Right renal cortex interstitium (tissue), 3 donors: ENCODE measurements at places on chromosomes 13 and 19. TPM values are rescaled to one million over a fixed set of nuclear protein-coding genes. Genes with fewer than 3 reads are reported as not detected.

The ZNF582 gene
- polyA plus RNA-seq, result 11.5 TPM

The C3 gene
- polyA plus RNA-seq, result 17.4 TPM

DNA sequence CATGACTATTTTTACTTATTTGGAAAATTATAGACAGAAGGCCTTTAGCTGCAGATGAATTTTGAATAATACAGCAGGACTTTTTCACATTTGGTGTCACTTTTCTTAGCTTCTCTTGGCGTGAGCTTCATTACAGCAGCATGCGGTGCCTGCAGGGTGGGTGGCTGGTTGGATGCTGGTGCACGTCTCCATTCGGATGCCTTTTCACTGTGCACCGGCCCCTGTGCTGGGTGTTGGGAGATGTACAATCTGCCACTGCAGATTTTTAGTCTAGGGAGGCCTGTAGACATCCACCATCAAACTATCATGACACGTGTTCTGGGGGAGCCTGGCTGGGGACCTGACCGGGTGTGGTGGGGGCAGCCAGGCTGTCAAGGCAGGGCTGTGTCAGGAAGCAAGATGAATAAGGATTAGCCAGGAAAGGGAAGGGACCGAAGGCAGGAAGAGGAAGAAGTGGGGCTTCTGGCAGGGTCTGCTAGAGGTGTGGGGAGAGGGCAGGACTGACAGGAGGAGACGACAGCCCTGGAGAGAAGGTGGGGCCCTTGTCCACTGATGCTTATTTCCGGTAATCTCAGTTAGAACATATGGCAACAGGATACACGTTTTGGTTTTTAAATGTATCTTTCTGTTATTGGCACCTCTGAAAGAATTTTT is 88.8 kb downstream of the ARHGEF7 start:
- no peak for DNase-seq

The PLPPR3 gene
- 11.1 TPM for polyA plus RNA-seq

DNA sequence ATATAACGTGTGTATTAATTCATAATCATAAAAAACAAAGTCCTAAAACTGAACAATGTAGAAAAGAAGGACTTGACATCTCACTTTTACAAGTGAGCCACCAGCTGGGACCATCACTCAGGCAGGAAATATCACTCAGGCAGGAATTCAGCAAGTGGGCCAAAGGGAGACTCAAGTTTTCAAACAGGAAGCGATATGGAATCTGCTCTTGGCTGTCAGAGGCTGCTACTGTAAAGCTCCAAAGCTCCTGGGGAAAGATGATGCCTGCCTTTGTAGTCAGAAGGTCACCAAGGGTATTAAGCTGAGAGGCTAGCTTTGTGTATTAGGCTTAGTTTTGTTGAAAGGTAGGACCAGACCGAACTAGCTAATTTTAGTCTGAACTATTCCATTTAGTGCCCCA is 5.5 kb upstream of the AKAP11 start:
- no peak for DNase-seq

The TBC1D17 gene
- polyA plus RNA-seq, result 37.2 TPM

DNA sequence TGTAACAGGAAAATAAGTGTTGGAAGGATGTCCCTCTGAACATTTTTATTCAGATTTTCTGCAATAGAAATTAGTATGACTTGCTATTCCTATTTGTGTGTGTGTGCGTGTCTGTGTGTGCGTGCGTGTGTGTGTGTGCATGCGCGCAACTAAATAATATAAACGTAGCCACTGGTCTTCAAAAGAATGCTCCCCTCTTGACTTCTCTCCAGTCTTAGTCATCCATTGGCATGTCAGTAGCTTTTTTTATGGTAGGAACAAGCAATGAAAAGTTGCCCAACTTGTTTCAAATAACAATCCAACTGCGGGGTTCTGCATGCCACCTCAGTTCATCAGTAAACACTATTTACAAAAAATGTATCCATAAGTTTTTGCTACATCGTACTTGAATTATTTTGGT is 249.6 kb downstream of the GPC6 start:
- DNase-seq, result no peak

DNA sequence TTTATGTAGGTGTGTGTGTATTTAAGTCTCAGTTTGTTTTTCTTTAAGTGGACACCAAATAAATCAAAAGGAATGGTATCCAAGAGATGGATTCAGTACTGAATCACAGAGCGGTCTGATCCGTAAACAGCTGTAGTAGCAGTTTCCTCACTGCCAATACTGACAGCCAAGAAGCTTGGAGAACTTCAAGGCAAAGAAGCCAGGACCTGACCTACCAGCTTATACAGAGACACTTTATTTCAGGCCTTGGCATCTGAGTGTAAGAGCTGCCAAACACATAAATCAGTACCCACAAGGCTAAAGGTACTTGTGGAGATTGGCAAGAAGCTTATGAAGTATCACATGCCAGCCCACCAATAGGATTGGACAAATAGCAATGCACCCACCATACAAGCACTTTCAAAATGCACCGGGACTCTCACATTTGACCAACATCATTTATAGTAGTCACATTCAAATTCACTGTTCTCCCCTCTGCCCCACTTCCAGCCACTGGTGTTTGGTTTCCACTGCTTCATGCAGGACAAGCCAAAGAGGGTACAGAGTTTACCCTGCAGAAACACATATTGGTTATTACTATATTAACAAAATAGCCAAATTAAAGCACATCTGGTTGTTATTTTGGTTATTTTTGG is 357.9 kb downstream of the KLF12 start:
- no peak for DNase-seq

DNA sequence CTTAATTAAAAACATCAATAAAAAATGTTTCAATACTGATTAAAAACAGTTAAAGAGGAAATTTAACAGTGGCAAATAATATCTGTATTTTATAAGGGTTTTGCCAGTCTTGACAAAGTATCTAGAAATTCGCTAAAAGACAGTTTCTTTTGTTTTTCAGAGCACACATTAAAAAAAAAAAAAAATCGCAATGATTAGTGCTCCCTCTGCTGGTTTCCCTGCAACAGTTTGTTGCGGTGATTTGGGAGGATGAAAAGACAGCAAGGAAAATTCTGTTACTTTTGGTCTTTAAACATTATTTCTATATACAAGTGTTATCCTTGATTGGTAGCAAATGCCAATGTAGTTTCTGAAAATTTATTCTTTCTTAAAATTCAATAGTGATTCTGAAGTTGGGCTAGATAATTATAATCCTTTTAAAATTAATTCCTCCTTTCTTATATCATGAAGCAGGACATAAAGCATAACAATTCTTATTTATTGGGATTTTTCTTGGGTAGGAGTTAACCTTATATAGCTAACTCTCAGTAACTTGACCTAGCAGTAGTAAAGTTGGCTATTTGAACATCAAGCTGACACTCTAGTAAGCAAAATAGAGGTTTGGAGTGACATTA is 23.1 kb upstream of the SPRY2 start:
- no peak for DNase-seq

GRCh38 chr13:97266332-97266731 is 44.2 kb downstream of the MBNL2 start:
- DNase-seq, result no peak

GRCh38 chr19:50244695-50245094 is 41.3 kb downstream of the MYH14 start:
- no peak for DNase-seq

DNA sequence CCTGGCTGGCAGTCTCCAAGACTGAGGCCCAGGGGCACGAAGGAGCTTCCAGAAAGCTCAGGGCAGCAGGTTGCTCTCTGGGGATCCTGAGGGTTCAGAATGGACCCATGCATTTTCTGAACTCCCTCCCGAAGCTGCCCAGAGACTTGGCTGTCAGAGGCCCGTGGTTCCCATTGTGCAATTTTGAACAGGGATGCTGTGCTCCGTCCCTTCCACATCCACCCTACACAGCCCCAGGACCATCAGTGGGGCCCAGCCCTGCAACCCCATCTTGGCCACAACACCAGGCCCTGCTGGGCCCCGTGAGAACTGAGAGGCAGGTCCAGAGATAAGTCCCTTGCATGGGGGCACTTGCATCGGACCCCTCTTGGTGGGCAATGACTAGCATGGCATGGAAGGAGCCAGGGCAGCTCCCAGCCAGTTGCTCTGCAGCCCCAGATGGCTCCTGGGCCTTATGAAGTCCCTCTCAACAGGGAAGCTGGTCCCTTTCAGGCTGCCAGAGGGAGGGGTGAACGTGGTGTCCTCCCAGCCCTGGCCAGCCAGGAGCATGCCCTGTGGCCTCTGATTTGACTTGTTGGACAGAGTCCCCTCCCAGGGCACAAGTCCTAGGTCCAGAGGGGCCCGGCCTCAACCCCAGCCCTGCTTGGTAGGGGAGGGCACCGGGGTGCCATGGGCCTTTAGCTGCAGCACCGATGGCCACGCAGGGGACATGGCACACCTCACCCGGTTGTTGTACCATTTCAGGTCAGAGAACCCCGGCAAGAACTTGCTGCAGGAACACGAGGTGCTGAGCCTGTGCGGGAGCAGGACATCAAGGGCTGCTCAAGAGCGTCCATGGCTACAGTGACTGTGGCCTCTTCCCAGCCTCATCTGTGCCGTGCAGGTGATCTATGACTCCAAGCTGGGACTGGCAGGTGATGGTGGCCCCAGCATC is 17.3 kb upstream of the ZNF14 start:
- DNase-seq, result no peak

The ZNF112 gene
- 14.3 TPM for polyA plus RNA-seq

- DNase-seq, result no peak
Measured at GRCh38 chr13:97979051-97979450, 25.6 kb downstream of the IPO5 start.

The PABPC3 gene
- 1.1 TPM for polyA plus RNA-seq

DNA sequence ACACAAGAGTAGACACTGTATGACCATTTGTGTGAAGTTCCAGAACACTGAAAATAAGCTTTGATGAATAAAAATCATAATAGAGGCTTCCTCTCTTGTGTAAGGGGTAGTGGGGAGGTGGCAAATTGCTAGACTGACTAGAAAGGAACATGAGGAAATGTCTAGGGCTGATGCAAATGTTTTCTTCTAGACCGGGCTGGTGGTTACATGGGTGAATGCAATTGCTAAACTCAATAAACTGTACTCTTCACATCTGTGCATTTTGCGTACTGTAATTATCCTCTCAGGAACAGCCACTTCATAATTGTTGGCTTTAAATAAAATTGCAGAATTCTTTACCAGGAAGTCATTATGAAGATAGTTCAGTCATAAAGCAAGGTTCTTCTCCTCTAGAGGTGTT is 5.2 kb upstream of the KBTBD7 start:
- DNase-seq, result no peak

DNA sequence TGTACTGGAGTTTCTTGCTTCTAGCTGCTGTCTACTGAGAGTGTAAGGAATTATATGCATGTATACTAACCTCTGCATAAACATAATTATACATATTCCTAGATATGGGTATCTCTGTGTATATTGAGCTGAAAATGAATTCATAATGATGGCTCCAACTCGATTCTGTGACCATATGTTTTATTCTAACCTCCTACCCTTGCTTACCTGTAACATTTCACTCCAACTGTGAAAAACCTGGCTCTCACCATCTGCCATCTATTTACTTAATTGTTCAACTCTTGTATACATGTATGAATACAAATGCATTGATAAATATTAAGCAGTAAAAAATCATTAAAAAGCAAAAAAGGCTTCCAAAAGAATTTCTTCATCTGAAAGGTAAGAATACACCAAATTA is 1729.5 kb upstream of the SPRY2 start:
- no peak for DNase-seq

DNA sequence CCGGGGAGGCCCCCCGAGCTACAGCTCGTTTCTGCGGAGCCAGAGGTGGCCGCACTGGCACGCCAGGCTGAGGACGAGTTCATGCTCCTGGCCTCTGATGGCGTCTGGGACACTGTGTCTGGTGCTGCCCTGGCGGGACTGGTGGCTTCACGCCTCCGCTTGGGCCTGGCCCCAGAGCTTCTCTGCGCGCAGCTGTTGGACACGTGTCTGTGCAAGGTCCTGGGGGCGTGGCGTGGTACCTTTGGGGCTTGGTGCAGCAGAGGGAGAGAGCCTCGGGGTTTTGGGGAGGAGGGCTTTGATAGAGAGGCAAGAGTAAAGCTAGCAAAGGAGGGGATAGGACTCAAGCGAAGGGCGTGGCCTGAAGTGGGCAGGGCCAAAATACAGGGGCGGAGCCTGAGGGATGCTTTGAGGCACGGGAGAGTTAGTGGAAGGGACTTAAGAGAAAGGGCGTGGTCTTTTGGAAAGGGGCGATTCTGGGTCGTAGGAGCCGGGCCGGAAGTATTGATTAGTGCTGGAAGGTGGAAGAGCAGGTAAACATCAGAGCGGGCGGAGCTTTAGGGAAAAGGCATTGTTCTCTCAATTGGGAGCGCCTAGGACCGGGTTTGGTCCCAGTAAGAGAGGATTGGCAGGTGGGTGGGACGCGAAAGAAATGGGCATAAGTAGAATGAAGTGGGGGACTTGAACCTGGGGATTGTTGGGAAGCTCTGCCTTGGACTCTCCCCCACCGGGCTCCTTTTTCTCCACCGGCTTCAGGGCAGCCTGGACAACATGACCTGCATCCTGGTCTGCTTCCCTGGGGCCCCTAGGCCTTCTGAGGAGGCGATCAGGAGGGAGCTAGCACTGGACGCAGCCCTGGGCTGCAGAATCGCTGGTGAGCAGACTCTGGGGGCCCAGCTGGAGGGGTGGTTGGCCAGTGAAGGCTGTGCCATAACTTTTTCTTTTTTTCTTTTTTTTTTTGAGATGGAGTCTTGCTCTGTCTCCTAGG is 1.2 kb downstream of the PPM1N start:
- no peak for DNase-seq

The MBD3L3 gene
- not detected for polyA plus RNA-seq

The IFNL1 gene
- polyA plus RNA-seq, result not detected

The DCT gene
- 0.28 TPM for polyA plus RNA-seq

The NALCN gene
- polyA plus RNA-seq, result 0.75 TPM

The CFAP97D2 gene
- polyA plus RNA-seq, result not detected

DNA sequence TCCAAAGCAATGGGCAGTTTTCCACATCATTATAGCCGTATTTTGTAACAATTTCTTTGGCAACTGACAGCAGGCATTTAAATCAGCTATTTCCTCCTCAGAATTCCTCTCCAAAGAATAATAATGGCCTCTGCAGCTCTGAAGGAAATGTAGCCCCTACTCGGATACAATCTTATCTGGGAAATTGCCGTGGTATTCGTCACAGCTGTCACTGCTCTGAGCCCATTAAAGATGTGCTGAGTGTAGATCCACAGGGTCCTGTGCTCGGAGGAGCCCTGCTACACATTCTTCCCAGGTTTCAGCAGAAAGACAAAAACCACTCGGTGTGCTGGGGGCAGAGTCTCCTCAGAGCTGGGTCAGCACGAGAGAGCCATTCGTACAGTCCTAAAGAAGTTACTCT is 33.1 kb downstream of the MZT1 start:
- DNase-seq, result no peak

GRCh38 chr19:5262721-5263120 is 77.9 kb downstream of the PTPRS start:
- no peak for DNase-seq

- DNase-seq, result no peak
Measured at GRCh38 chr13:38350114-38350617, 515 bp downstream of the UFM1 start.

DNA sequence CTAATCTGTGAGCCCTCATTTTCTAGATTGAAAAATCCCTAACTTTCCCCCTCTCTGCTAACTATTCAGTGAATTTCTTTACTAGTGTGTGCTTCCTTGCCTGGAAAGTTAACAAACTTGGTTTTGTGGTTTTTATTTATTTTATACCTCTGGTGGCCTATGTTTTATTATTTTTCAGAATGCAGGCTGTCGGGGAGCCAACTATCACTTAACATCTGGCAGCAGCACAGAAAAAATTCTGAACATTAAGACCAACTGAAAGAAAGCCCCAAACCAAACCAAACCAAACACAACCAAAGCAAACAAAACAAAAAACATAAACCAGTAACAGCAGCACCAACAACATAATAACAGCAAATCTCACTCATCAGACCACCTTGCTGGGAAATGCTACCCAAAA is 109.0 kb upstream of the KL start:
- no peak for DNase-seq

- DNase-seq, result no peak
Measured at GRCh38 chr13:33976965-33977364, 159.0 kb downstream of the RFC3 start.
